ENCODE measurements at places on chromosomes 7 and 10.
A peak's percentile ranks its signal among the peaks of the same experiment; 100 is the strongest.

DNA sequence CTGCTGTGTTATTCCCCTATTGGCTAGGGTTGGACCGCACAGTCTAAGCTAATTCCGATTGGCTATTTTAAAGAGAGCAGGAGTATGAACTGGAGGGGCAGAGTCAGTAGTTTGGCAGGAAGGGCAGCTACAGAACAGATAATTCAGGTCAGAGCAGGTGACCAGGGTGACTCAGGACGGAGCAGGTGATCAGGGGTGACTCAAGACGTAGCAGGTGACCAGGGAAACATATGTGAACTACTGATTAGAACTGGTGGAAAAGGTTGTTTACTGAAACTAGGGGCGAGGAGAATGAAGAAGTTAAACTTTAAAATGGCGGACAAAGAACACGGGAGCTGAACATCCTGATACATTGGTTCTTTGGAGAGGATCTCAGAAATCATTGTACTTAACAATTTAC is 102.3 kb downstream of the CCDC7 start:
- no peak for DNase-seq

GRCh38 chr7:7919449-7919945 is 49.1 kb upstream of the GLCCI1 start:
- no peak for DNase-seq

GRCh38 chr7:43735802-43736603 is 6.7 kb upstream of the COA1 start:
- DNase-seq = no peak

GRCh38 chr10:129165076-129165720 is 301.8 kb upstream of the MGMT start:
- no peak for DNase-seq

- no peak for DNase-seq
Measured at GRCh38 chr10:22647244-22647643, 67.1 kb downstream of the PIP4K2A start.

DNA sequence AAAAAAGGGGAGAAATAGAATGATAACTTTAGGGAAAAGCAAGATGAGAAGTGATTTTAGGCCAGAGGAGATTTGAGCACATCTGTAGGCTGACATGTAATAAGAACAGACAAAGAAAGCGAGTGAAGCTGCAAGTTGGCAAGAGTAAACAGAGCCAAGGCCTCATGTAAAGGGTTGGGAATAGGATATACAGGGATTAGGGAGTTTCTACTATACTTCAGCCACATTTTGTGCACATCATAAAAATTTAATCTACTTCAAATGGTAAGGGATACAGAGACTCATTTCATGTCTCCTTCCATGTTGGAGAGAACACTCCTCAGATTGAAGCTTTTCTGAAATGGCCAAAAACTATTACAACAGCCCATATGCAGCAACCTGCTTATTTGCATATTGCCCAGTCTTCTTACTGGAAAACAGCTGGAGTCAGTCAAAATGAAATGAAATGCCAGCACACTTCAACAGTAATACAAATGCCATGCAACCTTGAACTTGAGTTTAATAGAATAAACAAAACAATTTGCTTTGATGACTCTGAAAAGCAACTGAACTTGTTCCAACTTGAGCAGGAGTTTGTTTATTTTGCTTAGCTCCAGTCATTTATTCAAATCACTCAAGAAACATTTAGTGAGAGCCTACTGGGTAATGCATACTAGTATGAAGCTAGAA is 49.9 kb downstream of the NRCAM start:
- no peak for DNase-seq

- DNase-seq = no peak
Measured at GRCh38 chr7:75758491-75758890, 13.5 kb downstream of the CCL26 start.

- DNase-seq = no peak
Measured at GRCh38 chr7:157409149-157409752, 72.4 kb downstream of the DNAJB6 start.

DNA sequence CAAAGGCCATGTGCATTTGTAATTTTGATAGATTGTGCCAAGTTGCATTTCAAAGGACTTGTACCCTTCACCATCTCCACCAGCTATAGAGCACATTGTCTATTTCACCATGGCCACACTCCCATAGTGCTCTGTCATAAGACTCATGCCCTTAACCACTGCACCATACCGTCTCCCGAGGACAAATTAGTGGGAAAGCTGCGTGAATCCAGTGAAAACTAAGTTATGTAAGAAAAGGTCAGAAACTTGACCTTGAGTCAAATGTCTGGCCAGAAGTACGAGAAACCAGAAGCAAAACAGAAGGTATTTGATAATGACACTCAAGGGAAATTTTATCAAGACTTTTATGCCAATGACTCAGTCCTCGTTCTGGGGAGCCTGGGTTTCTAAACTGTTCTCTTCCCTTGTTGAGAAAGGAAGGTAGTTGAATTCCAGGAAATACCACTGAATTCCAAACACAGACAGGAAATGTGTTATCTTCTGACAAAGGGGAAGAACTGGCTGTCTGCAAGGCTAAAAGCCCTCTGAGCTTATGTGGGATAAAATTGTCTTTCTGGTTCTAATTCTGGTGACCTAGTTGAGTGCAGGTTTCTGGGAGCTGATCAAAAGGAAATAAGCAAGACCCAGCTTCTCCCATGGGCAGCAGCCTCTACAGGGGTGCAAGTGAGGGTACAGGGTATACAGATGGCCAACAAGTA is 49.7 kb downstream of the CDK1 start:
- DNase-seq = peak; percentile 75

- DNase-seq = no peak
Measured at GRCh38 chr10:17649052-17649451, 5.1 kb downstream of the STAM start.

GRCh38 chr10:55137063-55137462 is 336.0 kb upstream of the PCDH15 start:
- DNase-seq = no peak

GRCh38 chr10:3141351-3142005 is 31.1 kb downstream of the PITRM1 start:
- DNase-seq = no peak

- DNase-seq = no peak
Measured at GRCh38 chr10:132945894-132946255, 3.5 kb upstream of the CFAP46 start.

GRCh38 chr7:39248692-39249090 is 271.0 kb downstream of the POU6F2 start:
- DNase-seq = no peak

DNA sequence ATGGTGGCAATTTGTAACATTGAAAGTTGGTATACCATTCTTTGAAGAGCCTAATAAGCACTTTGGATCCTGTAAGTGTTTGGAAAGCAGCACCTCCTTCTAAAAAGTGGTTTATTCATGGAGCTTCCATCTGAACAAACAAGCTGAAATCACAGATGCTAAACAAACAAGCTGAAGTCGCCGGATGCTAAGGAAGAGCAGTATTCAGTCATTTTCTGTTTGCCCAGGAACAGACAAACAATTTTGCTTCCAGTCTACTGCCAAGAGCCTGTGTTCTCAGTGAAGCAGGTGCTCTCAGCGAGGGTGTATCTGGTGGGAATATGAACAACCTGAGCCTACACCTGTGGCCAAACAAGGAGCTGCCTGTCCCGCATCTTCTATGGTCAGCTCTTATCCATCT is 6.3 kb downstream of the COL28A1 start:
- DNase-seq = no peak

DNA sequence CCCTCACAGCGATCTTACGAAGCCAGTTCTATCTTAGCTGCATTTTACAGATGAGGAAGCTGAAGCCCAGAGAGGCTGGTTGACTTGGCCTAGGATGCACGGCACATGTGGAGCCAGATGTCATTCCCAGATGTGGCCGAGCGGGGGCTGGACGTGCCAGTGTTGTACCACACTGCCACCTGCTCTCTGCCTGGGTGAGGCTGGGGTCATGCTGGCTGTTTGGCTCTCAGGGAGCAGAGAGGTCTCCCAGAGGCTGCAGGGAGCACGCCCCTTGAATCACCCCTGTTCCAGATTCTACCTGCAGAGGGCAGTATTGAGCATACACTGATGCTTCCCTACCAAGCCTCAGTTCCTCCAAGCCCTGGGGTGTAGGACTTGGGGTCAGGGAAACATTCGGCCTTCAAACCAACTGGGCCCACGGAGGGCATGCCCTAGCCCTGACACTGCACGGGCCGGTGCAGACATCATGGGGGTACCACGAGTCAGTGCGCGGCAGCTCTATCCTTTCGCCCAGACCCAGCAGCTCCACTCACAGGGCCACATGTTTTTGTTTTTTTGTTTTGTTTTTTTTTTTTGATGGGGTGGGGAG is 3.8 kb upstream of the GTF2IRD1 start:
- no peak for DNase-seq

DNA sequence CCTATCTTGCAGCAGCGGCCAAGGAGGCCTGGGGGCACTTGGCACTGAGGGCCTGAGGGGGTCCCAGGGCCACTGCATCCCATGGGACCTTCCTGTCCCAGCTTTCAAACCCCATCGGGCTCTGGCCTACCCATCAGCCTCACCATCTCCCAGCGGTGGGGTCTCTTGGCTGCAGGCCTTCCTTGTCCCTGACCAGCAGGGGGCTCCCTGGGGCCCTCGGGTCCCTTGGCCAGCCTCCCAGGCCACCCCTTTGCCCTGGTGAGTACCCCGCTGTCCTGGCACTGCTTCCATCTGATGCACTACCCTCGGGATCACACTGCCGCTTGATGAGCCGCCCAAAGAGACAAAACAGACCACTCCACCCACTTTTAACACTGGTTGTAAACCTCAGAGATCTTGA is 43.5 kb downstream of the YKT6 start:
- DNase-seq = no peak

DNA sequence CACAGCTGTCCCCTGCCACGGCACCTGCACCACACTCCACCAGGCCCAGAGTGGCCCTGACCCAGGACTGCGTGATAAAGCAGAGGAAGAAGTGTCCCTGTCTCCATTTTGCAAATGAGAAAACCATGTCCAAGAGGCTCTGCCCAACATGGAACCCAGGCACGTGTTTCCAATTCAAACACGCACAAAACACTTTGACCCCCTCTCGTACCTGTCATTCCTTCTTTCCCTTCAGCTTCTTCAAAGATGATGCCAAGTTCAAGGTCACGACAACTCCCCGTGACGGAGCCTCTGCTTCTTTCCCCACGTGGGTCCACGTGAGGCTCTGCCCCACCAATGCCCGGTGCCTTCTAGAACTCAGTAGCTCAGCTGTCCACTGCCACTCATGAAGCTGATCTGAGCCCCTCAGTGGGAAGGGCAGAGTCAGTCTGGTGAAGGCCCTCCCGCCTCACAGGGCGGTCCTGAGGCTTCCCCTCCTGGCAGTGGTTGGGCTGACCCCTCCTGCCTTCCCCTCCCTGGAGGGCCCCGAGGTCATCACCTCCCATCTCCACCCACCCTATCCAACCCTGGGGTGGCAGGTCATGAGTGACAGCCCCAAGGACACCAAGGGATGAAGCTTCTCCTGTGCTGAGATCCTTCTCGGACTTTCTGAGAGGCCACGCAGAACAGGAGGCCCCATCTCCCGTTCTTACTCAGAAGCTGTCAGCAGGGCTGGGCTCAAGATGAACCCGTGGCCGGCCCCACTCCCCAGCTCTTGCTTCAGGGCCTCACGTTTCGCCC is 19.0 kb downstream of the CALML5 start:
- DNase-seq = no peak

- DNase-seq = no peak
Measured at GRCh38 chr7:38920731-38921130, 11.7 kb upstream of the VPS41 start.

GRCh38 chr10:84826704-84827103 is 498.3 kb downstream of the CCSER2 start:
- peak; percentile 24 for DNase-seq

- DNase-seq = no peak
Measured at GRCh38 chr7:154306036-154306435, 253.8 kb downstream of the DPP6 start.

GRCh38 chr10:62869958-62870357 is 53.8 kb upstream of the EGR2 start:
- no peak for DNase-seq

DNA sequence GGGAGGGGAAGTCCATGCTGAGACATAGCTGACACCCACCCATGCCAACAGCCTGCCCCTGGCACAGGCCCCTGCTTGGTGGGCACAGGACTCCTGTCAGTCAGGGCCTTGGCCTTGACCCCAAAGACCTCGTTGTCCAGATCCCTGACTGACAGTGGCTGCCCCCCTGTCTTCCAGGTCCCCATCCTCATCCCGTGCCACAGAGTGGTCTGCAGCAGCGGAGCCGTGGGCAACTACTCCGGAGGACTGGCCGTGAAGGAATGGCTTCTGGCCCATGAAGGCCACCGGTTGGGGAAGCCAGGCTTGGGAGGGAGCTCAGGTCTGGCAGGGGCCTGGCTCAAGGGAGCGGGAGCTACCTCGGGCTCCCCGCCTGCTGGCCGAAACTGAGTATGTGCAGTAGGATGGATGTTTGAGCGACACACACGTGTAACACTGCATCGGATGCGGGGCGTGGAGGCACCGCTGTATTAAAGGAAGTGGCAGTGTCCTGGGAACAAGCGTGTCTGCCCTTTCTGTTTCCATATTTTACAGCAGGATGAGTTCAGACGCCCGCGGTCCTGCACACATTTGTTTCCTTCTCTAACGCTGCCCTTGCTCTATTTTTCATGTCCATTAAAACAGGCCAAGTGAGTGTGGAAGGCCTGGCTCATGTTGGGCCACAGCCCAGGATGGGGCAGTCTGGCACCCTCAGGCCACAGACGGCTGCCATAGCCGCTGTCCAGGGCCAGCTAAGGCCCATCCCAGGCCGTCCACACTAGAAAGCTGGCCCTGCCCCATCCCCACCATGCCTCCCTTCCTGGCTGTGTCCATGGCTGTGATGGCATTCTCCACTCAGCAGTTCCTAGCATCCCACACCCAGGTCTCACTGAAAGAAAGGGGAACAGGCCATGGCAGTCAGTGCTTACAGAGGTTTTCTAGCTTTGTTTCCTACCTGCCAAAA is 197.2 kb downstream of the EBF3 start:
- DNase-seq = no peak

Data from fibroblast of skin of left biceps (primary cell).